ENCODE measurements at places on chromosomes 5 and 9.

GRCh38 chr9:121326130-121326838, 43.8 kb downstream of the STOM start:
- peak; percentile 89 for DNase-seq

GRCh38 chr5:134138416-134139376, 24.2 kb downstream of the TCF7 start:
- no peak for DNase-seq

DNA sequence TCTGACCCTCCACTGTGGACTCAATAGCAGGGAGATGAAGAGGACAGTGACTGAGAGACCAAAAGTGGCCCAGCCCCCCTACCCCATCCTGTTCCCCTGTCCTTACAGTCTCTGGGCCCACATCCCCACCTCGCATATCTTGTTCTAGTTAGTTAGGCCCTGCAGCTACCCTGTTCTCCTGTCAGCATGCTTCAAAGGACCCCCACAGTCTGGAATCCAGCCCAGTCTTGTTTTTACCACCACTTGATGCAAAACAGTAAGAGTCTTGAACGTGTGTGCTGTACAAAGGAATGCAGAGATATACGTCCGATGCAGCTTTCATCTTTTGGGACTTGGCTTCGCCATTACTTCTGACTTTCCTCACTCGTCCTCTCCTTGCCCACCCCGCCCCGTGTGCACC, 12.2 kb upstream of the POMT1 start:
- DNase-seq: no peak

DNA sequence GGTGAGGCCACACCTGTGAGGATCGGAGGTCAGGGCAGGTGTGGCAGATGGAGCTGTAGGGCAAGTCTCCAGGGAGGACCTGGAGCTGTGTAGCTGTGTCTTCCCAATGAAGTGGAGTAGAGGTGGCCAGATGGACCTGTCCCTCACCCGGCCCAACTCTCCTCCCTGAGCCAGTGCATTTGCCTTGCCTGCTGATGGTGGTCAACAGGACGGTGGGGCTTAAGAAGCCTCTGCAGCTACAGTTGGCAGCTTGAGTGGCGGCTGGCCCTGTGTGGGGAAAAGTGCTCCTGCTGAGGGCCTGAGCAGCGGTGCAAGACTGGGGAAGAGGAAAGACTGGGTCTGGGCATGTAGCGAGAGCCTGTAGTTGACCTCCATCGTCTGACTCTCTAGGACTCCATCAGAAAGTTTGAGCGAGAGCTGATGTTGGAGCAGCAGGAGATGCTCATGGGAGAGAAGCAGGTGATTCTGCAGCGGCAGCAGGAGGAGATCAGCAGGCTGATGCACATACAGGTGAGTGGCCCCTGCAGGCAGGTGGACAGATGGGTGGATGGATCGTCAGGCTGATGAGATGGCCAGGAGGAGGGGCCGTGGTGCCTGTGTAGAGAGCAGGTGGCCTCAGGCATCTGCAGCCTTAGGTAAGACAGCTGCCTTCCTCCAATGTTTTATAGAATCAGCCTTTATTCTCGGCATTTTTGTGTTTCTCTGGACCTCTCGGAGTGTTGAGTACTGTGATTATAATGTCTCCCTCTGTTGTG, 24.9 kb downstream of the PITX1 start:
- DNase-seq: no peak

- DNase-seq: no peak
Observed at GRCh38 chr5:32383586-32383985, 61.0 kb downstream of the ZFR start.

GRCh38 chr9:84670138-84671041, 861 bp downstream of the NTRK2 start:
- peak; percentile 57 for DNase-seq

DNA sequence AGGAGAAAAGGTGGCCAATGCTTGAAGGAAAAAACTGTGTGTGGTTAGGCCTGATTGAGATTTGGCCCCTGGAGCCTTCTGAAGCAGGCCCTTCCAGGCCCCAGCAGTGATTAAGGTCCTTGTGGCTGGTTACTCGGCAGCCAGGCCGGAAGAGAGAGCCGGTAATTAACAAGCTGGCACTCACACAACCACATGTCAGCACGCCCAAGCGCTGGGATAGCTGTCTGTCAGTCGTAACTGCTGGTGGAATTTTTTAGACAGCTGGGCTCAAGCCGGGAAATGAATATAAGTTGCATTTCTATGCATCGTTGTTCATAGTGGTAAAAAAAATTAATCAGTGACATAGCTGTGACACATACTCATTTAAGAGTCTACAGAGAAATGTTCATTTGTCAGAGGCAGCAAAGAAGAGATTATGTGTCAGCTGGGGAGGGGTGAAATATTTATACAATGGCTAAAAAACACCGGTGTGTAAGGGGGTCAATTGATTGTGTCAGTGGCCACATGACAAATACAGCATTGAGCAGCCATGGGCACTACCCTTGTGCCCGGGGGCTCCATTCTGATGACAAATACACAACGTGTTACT, 13.7 kb upstream of the ARAP3 start:
- DNase-seq: peak; percentile 59

GRCh38 chr5:110916381-110917049, 155.0 kb upstream of the TSLP start:
- DNase-seq: no peak

GRCh38 chr5:180858586-180858985, 2.5 kb downstream of the ZFP62 start:
- no peak for DNase-seq

GRCh38 chr5:113293975-113294310, 140.8 kb downstream of the TSSK1B start:
- peak; percentile 39 for DNase-seq

DNA sequence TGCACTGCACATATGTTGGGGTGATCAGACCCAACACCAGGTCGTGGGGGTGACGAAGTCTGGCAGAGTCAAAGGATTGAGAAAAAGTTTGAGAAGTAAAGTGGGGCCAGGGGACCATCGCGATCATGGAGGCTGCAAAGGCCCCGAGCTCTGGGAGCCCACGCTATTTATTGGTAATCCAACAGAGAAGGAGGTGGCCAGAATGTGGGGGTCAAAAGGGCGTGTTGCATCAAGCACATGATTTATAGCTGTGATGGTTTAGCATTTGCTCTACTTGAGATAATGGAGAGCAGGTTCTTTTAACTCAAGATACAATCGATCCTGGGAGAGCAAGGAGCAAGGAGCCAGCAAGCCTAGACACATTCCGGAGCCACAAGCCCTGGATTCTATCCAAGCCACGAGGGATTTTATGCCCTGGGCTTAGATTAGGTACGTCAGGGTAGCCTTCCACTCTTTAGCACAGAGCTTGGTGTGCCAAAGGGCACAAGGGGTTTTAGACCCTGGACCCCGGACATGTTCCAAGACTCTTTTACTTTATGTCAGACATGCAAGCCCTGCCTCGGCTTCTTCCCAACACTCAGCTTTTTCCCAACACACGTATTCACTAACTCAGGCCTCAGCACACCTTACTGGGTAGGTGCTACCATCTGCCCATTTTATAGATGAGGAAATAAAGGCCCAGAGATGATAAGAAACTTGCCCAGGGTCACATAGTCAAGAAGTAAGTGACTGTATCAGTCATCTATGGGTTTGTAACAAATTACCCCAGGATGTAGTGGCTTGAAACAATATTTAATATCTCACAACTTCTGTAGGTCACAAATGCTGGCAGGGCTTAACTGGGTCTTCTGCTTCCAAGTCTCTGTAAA, 39.5 kb downstream of the NSUN2 start:
- no peak for DNase-seq

DNA sequence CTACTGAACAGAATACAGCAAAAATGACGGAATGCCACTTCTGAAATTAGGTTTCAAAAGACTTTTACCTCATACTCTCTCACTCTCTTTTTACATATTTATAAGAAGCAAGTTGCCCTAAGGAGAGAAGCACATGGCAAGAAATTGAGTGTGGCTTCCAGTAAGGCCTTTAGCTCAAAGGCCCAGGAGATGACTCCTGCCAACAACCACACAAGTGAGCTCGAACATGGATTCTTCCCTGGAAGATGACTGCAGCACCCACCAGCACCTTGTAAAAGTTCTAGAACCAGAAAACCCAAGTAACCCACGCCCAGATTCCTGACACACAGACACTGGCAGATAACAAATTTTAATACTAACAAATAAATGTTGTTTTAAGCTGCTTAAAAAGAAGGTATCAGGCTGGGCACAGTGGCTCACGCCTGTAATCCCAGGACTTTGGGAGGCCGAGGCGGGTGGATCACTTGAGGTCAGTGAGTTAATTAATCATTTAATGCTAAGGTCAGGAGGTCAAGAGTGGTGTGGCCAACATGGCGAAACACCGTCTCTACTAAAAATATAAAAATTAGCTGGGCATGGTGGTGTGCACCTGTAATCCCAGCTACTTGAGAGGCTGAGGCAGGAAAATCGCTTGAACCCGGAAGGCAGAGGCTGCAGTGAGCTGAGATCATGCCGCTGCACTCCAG, 17.0 kb downstream of the PTBP3 start:
- no peak for DNase-seq

DNA sequence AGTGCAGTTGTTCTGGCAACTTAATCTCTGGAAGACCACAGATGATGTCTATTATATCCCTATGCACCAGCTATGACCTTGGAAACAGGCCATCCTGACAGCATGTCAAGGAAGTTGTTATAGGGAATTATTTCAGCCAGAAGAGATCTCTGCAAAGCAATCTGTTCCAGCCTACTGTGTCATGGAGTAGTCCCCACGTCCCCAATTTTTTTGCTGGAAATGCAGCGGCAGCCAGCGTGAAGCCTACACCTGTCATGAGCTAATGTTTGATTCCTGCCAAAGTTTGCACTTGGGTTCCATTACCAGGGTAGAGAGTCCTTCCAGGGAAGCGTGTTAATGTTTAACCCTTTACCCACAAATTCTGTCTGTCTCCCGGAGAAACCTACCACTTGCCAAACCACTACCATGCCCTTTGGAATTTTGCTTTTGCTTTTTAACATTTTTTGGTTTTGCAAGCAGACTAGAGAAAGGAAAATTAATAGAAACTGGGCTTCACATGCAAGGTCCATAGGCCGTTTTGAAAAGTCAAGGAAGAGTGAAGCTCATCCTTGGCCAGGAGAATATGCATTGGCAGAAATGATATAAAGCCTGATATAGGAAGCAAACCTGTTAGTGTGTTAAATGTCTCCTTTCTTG, 174.9 kb upstream of the SPRY4 start:
- peak; percentile 87 for DNase-seq

DNA sequence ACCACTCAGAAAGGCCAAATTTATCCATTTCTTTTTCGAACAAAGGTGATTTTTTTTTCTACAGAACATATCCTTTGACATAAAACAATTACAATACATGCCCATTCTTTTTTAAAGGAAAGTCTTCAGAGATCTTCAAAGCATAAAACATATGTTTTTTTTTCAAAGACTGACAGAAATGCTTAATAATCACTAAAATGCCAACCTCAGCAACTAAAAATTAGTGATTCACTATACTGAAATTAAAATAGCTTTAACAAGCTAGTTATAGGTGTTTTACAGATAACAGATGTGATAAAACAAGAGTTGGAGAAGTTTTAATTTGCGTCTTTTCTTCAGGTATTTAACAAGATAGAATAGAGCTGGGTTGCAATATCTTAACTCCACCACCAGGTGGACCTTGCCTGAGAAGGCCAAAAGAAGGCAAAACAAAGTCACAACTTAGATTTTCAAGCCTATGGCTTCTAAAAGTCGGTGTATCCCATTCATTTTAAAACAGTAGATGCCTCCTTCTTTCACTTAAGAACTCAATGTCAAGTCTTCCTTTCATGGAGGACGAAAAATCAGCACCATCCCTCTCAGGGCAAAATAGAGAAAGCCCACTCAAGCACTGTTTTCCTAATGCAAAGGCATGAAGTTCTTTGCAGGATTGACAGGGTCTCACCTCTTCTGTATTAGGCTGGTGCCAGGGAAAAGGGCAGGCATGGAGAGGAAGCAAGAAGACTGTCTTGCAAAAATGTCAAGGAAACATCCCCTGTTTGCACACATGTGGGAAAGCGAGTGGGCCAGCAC, 31.1 kb upstream of the CPLX2 start:
- no peak for DNase-seq

- no peak for DNase-seq
Observed at GRCh38 chr9:20269620-20270019, 352.7 kb downstream of the MLLT3 start.

DNA sequence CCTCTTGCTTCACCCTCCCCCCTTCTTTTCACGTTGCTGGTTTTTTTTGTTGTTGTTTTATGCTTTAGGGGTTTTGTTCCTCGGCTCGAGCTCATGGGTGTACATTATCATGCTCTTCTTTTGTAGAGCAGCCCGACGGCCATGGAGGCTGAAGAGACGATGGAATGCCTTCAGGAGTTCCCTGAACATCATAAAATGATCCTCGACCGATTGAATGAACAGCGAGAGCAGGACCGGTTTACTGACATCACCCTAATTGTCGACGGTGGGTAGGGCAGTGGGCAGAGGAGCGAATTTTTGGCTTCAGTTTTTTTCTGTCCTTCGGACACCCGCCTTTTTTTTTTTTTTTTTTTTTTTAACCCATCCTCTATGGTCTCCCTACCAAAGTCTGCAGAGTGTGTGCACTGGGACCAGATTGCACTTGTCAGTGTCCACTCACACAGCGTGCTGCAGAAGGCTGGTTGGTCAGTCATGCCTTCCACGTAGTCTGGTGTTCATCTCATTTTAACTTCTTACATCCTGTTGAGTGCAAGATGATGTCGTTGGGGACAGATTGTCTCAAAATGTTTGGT, 1.3 kb downstream of the ZNF131 start:
- peak; percentile 42 for DNase-seq

- no peak for DNase-seq
Observed at GRCh38 chr9:114038724-114039313, 39.3 kb downstream of the AMBP start.

DNA sequence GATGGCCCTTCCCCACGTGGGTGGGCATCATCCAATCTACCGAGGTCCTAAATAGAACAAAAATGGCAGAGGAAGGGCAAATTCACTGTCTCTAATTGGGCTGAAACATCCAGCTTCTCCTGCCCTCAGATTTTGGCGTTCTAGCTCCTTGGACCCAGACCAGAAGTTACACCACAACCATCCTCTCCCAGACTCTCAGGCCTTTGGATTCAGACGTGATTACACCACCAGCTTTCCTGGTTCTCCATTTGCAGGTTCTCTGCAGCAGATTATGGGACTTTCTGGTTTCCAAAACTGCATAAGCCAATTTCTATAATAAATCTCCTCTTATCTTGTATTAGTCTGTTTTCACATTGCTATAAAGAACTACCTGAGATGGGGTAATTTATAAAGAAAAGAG, 73.6 kb upstream of the STARD4 start:
- no peak for DNase-seq

DNA sequence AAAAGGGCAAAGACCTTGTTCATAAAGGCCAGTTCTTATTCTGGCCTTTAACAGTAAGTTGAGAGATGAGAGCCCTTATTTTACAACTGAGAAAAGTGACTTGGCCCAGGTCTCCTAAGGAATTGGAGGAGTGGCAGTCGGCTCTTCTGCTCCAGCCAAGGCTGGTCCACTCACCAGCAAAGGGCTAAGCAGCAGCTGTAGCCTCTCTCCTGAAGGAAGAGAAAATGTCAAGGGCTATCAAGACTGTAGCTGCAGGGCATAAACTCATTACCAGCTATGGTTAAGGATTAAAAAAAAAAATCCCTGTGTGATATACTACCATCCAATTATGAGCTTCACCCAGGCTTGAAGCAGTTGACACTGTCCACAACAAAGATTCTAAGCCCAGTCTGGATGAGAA, 138.6 kb upstream of the RAD23B start:
- DNase-seq: no peak

- no peak for DNase-seq
Observed at GRCh38 chr5:61525512-61526206, 193.6 kb downstream of the ZSWIM6 start.

- DNase-seq: no peak
Observed at GRCh38 chr5:126513302-126513701, 81.7 kb downstream of the ALDH7A1 start.

Measured in right hindlimb (tissue), 1 donor.